ENCODE measurements at places on chromosomes 7 and 10.
A peak's percentile ranks its signal among the peaks of the same experiment; 100 is the strongest.

- DNase-seq, result no peak
These were observed 428.7 kb upstream of the AKR1E2 start for GRCh38 chr10:4397337-4397736.

DNA sequence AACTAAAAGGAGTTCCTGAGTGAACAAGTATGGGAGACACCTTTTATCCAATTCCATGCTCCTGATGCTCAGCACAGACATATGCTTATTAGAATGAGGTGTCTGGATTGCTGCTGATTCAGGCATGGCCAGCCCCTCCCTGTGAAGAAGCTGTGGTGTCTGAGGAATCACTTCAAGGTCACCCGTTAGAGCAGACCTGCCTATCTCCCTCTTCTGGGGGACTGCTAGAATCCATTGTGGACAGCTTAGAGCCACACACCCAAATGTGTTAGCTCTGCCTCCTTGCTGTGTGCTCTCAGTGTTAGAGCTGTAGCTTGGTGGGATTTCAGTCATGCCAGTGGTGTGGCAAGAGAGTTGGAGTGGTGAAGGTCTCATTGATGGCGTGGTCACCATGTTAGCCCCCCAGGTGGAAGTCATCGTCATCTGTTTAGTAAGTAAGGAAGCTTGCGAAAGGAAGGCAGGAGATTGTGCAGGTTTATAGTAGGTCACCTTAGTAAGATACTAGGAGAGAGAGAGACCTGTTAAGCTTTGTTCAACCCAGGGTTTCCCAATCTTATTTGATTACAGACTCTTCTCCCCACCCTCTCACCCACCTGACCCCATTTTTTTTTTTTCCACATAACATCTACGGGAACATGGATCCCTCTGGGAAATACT, 12.8 kb downstream of the PRXL2A start:
- DNase-seq, result no peak

GRCh38 chr7:126803060-126803665, 449.6 kb downstream of the GRM8 start:
- DNase-seq, result no peak

DNA sequence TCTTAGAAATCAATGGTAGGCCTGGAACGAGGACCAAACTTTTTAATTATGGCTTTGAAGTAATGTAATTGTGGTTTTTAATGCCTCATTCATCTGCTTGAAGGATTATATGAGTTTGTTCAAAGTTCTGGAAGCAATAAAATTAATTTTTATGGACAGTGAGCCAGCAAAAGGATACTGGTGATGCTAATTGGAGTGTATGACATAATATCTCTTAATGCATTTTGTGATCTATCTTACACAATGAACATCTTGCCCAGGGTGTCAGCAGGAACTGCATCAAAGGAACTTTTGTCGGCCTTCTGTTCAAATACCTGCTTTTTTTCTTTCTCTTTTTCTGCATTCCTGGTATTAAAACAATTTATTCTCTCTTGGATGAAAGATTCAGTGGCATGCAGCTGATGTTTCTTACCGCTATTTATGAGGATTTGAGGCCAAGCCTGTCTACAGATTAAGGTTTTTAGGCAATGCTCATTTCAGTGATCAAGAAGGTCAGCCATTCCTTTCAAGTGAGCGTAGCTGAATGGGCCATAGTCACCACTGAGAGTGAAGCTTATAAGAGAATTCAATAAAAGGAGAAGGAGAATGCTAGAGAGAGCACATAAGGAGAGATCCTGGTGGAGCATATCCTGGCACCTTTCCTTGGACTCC, 974.8 kb downstream of the SORCS3 start:
- DNase-seq, result no peak

GRCh38 chr7:19491821-19492452, 216.9 kb downstream of the POLR1F start:
- DNase-seq, result no peak

DNA sequence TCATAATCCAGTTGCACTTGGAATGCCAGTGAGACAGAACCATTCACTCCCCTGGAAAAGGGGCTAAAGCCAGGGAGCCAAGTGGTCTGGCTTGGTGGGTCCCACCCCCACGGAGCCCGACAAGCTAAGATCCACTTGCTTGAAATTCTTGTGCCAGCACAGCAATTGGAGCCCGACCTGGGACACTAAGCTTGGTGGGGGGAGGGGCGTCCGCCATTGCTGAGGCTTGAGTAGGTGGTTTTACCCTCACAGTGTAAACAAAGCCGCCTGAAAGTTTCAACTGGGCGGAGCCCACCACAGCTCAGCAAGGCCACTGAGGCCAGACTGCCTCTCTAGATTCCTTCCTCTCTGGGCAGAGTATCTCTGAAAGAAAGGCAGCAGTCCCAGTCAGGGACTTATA, 200.7 kb upstream of the NPSR1 start:
- DNase-seq, result no peak

DNA sequence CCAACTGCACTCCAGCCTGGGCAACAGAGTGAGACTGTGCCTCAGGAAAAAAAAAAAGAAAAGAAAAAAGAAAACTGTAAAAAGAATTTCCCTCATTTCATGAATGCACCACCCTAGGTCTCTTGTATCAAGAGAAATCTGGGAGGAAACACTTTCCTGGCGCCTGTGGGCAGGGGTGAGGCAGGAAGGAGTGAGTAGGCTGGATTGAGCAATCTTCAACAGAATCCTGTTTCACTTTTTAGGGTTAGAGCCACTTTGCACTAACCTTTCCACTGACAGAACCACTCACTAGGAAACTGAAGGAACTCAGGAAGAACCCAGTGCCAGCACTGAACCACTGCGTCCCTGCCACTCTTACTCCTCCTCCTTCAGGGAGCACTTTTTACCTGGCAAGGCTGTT, 282.1 kb downstream of the CCDC3 start:
- DNase-seq, result peak; percentile 36

GRCh38 chr7:16669581-16669980, 23.6 kb downstream of the BZW2 start:
- no peak for DNase-seq

DNA sequence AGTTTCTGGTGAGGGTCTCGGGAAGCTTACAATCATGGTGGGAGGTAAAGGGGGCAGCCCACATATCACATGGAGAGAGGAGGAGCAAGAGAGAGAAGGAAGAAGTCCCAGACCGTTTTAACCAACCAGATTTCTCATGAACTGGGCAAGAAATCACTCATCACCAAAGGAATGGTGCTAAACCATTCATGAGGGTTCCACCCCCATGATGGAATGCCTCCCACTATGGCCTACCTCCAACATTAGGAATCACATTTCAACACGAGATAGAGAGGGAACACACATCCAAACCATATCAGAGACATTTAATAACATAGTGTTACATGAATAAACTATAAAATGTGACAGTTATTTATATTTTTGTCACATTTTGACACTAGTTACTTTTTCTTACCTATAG, 214.8 kb upstream of the MAGI2 start:
- no peak for DNase-seq

DNA sequence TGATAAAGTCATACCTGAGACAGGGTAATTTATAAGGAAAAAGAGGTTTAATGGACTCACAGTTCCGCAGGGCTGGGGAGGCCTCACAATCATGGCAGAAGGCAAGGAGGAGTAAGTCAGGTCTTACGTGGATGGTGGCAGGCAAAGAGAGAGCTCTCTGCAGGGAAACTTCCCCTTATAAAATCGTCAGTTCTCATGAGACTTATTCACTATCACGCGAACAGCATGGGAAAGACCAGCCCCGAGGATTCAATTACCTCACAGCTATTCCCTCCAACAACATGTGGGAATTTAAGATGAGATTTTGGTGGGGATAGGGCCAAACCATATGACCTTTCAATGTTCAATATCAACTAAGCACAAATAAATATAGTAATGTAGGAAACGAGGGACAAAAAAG, 559.4 kb upstream of the KCND2 start:
- no peak for DNase-seq

- DNase-seq, result no peak
These were observed 16.2 kb downstream of the SORBS1 start for GRCh38 chr10:95544783-95545500.

GRCh38 chr7:77441046-77441445, 24.9 kb upstream of the GSAP start:
- DNase-seq, result no peak

Data from uterus (tissue), 4 donors.